ENCODE measurements at places on chromosomes 4 and X.

- no peak for DNase-seq
Observed at GRCh38 chrX:131728295-131729145, 184.6 kb downstream of the OR13H1 start.

DNA sequence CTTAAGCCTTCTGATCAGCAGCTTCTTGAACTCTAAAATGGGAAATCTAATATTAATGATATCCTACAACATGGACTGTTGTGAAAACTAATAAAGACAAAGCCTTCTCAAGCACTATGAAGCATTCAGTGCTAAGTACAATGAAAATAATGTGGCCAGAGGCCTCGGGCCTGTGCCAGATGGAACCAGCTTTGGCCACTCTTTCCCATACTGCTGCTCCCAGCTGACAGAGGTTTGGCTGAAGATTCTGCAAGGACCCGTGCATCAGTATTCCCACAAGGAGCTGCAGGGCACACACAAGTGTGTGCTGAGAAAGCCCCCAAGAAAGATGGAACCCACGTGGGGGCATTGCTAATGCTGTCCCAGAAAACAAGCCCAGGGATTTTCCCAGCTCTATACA lies 60.5 kb upstream of the RPL34 start:
- DNase-seq = no peak

- no peak for DNase-seq
Observed at GRCh38 chr4:155602351-155603140, 64.1 kb upstream of the GUCY1A1 start.

DNA sequence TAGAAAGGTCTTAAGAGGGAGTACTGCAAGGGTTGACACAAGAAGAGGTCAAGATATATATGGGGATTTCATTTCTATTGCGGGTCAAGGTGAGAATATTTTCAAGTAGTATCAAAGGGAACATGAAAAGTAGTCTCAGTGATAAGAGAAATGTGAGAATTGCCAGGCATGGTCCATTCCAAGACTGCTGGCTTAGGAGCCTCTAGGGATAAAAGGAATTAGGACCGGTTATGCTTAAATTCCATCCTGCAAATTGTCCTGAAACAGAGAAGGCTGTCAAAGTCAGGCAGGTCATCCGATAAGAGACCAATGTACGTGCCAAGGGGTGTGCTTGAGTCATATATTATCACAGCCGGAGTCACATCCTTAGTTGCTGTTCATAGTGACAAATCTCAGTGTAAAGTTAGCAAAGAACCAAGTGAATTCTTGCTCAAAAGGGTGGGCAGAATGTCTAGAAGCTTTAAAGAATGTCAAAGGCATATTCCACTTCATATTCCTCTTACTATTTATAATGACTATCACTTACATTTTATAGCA lies 133.6 kb downstream of the CBLL2 start:
- no peak for DNase-seq

GRCh38 chr4:179750374-179750773 lies 2308.1 kb upstream of the AGA start:
- no peak for DNase-seq

- no peak for DNase-seq
Observed at GRCh38 chrX:108049649-108050048, 4.8 kb downstream of the VSIG1 start.

DNA sequence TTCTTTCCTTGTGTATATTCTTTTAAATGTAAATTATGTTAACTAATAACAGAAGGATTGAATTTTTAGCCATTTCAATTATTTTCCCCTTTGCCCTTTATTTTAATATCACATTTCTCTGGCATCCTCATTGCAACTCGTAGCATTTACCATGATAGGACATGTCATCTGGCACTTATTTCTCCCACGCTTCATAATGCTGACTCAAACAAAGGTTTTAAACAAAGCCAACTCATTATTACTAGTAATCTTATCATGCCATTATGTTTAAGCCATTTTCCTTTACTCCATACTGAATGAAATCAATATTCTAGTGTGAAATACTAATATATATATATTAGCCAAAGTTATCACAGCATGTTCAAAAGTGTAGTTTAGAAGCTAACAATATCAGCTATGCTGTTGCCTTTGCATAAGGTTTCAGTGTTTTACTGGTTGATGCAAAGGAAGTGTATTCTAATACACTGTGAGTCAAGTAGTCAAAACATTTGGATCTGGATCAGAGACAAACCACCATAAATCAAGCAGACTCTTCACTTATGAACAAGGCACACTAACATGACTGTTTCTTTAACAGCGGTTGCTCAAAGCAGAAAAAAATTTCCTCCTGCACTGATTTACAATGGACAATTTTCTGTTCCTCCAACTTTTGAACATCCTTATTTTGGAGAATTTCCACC lies 281.6 kb downstream of the SLC7A11 start:
- DNase-seq = no peak

DNA sequence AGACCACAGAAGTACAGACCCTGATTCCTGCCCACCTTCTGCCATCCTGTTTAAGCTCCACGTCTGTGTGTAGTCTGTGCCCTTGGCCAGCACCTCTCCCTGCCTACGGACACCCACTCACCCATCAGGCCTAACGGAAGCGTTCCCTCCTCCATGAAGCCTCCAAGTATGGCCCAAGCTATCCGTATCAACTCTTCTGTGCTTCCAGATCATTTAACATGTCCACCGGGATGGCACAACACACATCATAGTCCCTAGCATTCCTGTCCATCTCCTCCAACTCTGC lies 11.7 kb downstream of the WDR1 start:
- no peak for DNase-seq

DNA sequence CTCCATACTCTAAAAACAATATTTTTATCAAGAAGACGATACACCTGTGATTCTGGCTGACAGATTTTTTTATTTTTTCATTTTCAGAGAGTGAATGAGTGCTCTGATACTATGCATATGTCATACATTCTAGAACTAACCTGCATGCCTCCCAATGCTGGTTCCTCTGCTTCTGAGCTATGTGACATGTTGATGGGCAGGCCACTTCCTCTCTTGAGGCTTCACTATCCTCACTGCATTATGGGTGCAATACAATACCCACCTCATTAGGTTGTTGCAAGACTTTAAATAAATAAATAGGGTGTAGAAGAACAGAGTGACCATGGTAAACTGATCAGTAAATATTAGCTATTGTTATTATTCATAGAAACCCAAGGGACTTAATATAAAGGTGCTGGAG lies 408.3 kb downstream of the HNRNPD start:
- DNase-seq = no peak

- DNase-seq = no peak
Observed at GRCh38 chr4:176601124-176601523, 191.6 kb downstream of the VEGFC start.

- DNase-seq = no peak
Observed at GRCh38 chr4:99845179-99845578, 28.6 kb downstream of the DAPP1 start.

Data from NCI-H1048 (cell line).